ENCODE measurements at places on chromosomes 13 and 19.

DNA sequence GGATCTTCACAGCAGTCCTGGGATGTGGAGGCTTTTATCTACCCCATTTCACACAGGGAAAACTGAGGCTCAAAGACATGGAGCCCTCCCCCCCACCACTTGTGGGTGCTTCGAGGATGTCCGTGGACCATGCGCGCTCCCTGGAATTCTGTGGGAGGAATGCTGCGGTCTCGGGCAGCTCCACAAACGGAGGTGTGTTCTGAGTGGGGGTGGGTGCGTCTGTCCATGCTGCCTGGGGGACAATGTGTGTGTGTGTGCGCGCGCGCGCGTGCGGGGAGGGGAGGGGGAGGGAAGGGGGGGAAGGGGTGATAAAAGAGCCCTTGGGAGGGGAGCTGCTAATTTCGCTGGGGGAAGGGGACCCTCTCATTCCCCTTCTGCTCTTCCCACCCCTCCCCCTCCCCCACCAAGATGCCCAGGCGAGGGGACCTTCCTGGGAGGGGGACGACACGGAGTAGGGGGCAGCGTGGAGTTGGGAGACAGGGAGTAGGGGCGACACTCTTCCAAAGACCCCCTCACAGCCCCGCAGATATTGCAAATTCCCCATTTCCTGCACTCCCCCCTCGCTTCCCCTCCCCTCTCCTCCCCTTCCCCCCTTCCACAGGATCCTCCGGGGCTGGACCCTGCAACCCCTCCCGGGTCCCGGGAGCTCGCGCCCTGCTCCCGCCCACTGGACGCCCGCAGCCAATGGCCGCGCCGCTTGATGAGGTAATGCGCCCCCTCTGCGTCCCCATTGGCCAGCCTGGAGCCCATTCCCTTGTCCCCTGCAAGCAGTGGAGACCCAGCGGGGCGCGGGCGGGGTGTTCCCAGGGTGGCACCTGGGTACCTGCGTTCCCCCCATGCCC is 18.9 kb upstream of the ZNRF4 start:
- DNase-seq = no peak

GRCh38 chr19:48798937-48799336 is 11.9 kb downstream of the BCAT2 start:
- no peak for DNase-seq

- DNase-seq = no peak
Observed at GRCh38 chr19:4099041-4099764, 24.7 kb downstream of the MAP2K2 start.

GRCh38 chr13:81395368-81395767 is 1054.4 kb upstream of the SPRY2 start:
- no peak for DNase-seq

DNA sequence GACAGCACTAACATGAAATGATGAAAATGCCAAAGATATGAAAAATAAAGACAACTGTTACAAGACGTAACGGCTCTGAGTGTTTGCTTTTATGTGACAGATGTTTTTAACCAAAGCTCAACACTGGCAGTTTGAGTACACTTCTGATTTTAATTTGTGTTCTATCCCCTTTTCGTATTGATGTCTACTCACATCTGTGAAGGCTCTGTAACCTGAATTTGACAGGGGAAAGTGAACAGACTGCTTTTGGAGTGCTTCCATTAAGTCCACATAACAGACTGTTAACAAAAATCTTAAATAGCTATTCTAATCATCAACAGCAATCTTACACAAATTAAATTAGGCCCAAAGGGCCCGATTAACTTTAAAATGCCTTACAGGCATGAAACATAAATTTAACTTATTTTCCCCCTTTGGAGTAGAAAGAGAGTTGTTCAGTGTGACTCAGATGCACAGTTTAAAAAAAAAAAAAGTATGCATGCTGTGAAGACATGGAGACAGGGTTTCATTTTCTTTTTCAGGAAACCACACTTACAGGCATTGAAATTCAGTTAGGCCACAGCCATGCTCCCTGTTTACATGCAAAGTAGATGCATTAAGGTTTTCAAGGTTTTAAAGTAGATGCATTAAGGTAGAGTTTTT is 16.3 kb upstream of the RNASEH2B start:
- peak; percentile 20 for DNase-seq

GRCh38 chr19:54429176-54429495 is 13.9 kb downstream of the TTYH1 start:
- no peak for DNase-seq

DNA sequence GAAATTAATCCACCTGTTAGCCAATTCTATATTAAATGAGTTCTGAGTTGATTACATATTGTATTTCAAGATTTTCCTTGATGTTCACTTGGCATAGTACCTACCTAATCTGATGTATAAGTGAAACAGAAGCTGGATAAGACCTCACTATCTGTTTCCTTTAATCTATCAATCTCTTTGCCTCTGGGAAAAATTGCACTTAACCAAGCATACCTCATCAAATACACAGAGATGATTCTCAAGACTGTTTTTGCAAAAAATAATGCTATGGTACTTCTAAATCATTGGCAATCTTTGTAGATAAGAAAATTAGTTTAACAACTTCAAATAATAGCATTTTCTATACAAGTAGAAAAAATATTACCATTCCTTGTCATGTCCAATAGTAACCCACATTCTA is 55.2 kb downstream of the SERPINE3 start:
- no peak for DNase-seq

DNA sequence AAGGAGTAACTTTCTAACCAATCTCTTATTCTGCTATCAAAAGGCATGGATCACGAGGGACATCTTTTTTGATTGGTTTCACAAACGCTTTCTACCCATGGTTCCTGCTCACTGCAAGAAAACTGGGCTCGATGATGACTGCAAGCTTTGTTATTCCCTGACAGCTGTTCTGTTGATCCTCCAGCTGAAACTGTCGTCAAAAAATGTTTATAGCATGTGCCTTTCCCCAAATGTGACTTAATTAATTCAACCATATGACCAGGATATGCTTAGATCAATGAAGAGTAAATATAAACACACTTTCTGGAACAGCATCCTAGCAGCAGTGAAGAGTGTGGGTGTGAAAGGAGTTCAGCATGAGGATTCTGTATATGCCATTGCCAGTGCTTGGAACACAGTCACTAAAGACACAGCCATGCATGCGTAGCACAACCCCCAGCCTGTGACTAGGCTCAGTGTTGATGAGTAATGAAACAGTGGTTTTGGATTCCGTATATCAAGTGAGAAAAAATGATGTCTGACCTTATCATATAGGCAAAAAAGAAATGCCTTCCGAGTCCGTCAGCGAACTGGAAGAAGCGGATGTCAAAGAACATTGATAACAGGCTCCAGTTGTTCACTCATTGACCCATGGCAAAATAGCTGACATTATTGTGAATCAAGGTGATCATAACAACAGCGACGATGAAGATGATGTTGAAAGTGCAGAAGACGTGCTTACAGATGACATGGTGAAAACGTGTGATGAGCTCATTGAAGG is 347.4 kb downstream of the FGF9 start:
- no peak for DNase-seq

DNA sequence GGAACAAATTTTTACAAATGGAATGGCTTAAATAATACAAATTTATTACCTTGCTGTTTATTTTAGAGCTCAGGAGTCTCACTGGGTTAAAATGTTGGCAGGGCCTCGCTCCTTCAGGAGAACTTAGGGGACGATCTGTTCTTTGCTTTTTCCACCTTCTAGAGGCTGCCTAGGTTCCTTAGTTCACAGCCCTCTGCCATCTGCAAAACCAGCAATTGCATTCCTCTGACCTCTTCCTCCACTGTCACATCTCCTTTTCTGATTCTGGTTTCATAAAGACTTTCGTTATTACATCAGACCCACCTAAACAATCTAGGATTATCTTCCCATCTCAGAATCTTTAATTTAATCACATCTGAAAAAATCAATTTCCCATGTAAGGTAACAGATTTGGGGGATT is 249.6 kb upstream of the SPRY2 start:
- DNase-seq = no peak

DNA sequence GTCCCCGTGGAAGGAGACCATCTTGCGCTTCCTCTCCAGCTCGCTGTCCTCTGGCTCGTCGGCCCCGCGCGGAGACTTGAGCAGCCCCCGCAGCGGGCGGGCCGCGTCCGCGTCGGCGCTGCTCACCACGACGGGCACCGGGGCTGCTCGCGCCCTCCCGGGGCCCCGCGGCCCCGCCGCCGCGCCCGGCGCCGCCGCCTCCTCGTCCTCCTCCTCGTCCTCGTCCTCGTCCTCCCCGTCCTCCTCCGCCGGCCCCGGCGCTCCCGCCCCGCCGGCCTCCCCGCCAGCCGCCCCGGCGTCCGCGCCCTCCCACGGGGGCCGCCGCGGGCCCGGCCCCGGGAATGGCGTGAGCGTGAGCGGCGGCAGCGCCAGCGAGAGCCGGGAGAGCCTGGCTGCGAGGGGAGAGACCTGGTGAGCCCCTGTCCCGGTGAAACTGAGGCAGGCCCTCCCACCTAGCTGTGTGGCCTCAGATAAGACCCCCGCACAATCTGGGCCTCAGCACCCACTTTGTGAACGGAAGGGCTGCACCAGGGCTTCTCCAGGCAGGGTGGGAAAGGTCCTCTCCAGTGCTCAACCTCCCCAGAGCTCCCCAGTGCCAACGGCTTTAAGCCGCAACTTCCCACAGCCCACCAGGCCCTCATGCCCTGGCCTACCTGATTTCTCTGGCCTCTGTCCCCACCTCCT is 17.8 kb downstream of the LMTK3 start:
- no peak for DNase-seq

GRCh38 chr19:5231857-5232678 is 108.5 kb downstream of the PTPRS start:
- DNase-seq = no peak

- DNase-seq = no peak
Observed at GRCh38 chr13:35812736-35813135, 318.4 kb downstream of the DCLK1 start.

DNA sequence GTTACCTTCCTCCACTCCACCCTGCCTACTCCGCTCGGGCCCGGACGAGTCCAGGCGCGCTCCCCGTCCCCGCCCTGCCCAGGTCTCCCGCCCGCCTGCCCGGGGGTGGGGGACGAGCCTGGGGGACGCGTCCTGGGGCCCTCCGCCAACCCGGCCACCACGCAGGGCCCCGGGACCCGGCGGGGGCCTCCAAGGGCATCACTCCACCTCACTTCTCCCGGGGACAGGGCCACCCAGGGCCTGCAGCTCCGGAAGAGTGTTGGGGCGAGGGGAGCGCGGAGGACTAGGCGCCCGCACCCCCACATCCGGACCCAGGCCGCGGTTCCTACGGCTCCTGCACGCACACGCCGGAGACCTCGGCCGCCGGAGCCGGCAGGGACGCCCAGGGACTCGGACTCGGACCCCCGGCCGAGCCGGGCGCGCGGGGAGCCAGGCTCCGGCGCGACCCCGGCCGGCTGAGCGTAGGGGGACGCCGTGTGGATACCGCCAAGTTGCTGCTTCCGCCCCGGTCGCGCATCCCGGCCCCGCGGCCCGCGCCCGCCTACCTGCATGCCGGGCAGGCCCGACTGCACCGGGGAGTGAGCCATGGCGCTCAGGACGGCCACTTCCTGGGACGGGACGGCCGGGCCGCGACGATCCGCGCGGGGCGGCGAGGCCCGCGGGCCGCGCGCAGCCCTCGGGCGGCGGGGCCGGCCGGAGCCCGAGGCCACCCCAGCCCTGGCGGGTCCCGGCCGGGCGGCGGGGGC is 534 bp downstream of the STK24 start:
- peak; percentile 34 for DNase-seq

DNA sequence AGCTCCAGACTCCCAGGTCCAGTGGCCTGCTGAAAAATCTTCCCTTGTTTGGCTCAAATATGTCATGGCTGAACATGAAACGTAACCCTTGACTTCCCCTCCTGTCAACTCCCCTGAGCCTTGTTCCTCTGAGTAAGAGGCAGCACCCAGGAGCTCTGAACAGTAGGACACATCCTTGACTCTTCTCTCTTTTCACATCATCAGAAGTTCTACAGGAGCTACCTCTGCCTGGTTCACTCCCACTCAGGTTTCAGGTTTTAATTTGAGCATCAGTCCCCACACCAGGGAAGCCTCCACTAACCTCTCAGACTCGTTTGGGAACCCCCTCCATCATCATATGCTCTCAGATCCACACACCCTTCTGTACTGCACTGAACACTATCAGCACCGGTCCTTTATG is 30.3 kb downstream of the ZNF823 start:
- DNase-seq = no peak

- DNase-seq = peak; percentile 67
Observed at GRCh38 chr19:13788991-13789390, 6.3 kb upstream of the ZSWIM4 start.

- DNase-seq = no peak
Observed at GRCh38 chr19:51476164-51476563, 2.2 kb upstream of the CEACAM18 start.

- DNase-seq = no peak
Observed at GRCh38 chr13:76822698-76823267, 63.4 kb downstream of the KCTD12 start.

GRCh38 chr13:94556621-94557020 is 39.3 kb downstream of the TGDS start:
- no peak for DNase-seq

GRCh38 chr13:97379386-97379785 is 54.6 kb upstream of the RAP2A start:
- DNase-seq = no peak

DNA sequence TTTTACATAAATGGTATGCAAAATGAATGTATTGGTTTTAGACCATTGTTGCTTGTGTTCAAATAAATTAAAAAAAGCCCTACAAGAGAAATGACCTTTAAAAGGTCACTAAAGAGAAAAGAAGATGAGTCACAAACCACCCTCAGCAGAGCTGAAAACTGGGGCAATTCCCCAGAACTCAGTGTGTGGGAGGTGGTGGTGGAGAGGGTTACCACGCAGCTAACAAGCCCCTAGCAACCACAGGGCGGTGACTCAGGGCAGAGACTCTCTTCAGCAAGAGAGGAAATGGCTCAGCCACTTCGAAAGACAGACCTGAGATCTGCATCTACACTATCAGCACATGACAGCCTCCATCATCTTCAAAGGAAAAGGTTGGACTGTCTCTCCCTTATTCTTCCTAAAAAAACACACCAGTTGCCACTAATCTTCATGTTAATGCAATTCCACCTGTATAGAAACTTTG is 29.4 kb upstream of the NDFIP2 start:
- peak; percentile 91 for DNase-seq

- DNase-seq = peak; percentile 60
Observed at GRCh38 chr19:49889687-49890348, 6.9 kb downstream of the IL4I1 start.

DNA sequence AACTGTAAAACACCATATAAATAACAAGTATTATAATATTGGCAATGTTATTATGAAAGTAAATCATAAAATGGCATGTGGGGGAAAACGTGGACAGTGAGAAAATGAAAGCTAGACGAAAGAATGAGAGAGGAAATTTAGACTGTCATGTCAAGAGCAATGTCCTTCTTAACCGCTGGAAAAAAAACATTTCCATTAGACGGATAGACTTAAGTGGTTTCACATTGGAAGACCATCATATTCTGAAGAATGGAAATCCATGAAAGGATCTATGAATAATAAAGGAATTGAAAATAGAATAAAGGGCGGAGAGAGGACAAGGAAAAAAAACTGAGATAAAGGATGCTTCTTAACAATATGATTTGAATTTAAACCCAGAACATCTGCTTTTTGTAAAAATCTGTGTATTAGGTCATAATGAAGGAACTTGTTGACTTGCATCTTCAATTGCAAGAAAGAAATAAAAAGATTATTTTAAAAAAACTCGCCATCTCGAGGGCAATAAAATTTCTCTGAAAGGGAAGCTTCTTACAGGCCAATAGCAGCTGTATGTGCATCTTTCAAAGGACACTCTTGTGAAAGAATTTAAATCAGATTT is 90.6 kb downstream of the SPRY2 start:
- no peak for DNase-seq
